ENCODE measurements at places on chromosomes 11 and 22.

DNA sequence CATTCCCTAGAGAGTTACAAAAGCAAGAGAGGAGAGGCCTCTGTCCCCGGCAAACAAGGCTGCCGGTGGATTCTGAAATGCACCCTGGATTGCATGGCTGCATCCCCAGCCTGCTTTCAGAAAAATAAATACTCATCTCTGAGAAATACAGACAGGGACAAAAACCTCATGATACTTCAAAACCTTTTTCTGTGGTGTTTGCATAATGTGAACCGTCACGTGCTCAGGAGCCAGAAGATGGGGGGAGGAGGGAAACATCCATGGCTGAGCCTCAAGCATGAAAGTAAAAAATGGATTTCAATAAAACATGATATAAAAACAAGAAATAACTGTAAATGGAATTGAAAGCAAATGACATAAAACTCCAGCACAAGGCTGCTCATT lies 198.5 kb upstream of the NCAM1 start:
- no peak for DNase-seq

GRCh38 chr22:28398981-28399380 lies 280.7 kb downstream of the TTC28 start:
- no peak for DNase-seq

- no peak for DNase-seq
These were observed 58.3 kb downstream of the SIK3 start for GRCh38 chr11:117039900-117040299.

GRCh38 chr11:44780940-44781631 lies 54.3 kb downstream of the TSPAN18 start:
- DNase-seq, result no peak

- DNase-seq, result no peak
These were observed 6.2 kb downstream of the GRAP2 start for GRCh38 chr22:39907047-39907446.

DNA sequence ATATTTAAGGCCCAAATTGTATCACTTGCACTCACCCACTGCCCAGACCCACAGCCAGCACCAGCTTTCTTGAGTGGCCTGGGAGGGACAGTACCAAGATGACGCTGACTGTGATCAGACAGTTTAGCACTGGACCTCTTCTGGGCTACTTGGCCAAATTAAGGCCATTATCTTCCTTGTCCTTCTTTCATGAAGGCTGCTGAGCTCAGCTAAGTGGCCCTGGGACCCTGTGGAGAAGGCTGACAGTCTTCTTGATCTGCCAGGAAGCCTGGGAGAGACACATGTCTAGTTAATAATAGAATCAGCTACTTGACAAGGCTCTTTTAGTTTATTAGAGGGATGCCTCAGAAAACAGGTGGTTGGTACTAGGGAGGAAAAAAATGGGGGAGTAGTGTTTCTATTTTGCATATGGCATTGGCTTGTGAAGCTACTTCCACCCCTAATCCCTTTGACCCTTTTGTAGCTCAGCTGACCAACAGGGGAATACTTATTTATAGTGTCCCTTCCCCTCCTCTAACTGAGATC lies 127.9 kb upstream of the NTM start:
- no peak for DNase-seq

- no peak for DNase-seq
These were observed 28.7 kb upstream of the CBX6 start for GRCh38 chr22:38900677-38901076.

- DNase-seq, result no peak
These were observed 17.4 kb downstream of the LIMK2 start for GRCh38 chr22:31229402-31230079.

DNA sequence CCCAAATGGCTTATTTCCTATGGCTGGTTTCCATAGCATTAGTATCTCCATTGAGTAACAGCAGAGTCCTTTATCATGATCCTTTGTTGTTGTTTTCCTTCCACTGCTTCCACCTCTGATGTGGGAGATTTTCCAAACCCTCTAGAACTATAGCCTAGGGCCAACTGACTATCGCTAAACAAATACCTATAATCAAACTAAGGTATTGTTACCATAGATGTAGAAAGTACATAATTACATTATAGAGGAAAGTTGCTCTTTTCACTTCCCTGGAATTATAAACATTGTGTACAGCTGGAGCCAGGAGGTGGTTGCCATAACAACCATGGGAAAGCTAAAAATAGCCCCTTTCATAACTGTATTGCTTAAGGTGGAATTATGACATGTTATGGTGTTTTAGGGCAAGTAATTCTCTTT lies 47.0 kb upstream of the ALKBH3 start:
- no peak for DNase-seq

GRCh38 chr11:62077132-62077531 lies 46.7 kb upstream of the INCENP start:
- no peak for DNase-seq

DNA sequence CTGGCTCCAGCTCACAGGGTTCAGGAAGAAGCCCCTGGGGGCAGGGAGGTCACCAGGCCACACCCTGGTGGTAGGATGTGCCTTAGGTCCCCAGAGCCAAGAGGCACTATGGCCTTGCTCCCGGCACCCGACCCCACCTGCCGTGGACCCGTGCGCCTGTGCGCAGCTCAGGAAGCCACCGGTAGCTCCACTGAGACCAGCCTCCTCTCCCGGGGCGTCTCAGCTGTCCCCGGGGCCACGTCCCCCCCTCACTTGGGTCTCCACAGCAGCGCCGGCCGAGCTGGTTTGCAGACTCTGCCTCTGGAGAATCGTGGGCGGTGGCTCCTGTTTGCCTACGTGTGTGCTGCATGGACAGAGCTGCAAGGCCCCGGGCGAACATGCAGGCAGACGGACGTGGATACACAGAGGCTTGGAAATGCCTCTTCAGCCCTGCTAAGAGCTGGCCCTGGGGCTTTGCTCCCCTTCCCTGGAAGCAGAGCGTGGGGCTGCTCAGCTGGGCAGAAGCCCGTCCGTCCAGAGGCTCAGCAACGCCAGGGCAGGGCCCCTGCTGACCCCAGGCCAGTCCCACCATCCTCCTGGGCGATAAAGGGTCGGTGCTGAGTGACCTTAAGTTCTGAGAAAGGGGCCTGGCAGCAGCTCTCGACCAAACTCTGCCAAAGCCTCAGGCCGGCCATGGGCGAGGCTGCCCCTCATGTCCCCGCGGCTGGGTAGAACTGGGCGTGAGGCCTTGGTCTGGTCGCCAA lies 15.3 kb upstream of the MUC5B start:
- no peak for DNase-seq
